A549 (cell line): ENCODE measurements at places on chromosomes 6 and 20. TPM values are rescaled to one million over a fixed set of nuclear protein-coding genes. Genes with fewer than 3 reads are reported as not detected.

GRCh38 chr6:146850238-146850896 lies 251.6 kb downstream of the ADGB start:
- no peak for DNase-seq

DNA sequence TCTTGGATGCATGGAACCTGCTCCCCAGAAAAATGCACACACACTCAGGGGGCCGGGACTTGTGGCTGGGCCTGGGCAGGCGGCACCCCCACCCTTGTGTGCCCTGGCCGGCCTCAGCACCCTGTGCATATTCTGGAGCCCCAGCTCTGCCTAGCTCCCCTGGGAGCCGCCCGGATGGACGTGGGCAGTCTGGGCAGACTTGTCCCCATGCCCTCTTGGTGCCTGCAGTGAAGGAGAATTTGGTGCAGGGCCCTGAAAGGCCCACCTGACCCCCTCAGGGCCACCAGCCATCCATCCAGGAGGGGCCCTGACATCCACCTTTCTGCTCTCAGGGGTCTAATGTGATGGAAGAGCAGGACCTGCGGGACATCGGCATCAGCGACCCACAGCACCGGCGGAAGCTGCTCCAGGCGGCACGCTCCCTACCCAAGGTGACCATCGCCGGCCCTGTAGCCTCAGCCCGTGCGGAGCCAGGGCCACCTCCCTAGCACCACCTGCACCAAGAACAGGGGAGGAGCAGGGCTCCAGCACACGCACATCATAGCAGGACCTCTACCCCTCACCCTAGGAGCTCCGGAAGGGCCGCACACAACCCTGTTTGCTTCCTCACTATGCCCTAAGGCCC lies 62.8 kb downstream of the TCP11 start:
- no peak for DNase-seq

LINC00237 gene
- polyA plus RNA-seq: not detected in 3 replicates

DNA sequence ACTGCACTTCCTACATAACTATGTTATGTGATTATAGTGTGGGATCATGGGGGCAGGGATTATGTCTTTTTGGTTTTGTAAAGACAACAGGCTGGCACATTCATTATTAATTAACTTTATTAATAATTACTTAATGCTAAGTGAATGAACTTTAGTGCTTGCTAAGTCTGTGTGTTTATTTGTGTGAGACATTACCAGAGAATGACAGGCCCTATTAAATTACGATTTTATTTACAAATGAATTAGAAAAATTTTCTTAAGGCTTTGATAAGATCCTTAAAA lies 100.9 kb downstream of the CD83 start:
- DNase-seq: no peak

DNA sequence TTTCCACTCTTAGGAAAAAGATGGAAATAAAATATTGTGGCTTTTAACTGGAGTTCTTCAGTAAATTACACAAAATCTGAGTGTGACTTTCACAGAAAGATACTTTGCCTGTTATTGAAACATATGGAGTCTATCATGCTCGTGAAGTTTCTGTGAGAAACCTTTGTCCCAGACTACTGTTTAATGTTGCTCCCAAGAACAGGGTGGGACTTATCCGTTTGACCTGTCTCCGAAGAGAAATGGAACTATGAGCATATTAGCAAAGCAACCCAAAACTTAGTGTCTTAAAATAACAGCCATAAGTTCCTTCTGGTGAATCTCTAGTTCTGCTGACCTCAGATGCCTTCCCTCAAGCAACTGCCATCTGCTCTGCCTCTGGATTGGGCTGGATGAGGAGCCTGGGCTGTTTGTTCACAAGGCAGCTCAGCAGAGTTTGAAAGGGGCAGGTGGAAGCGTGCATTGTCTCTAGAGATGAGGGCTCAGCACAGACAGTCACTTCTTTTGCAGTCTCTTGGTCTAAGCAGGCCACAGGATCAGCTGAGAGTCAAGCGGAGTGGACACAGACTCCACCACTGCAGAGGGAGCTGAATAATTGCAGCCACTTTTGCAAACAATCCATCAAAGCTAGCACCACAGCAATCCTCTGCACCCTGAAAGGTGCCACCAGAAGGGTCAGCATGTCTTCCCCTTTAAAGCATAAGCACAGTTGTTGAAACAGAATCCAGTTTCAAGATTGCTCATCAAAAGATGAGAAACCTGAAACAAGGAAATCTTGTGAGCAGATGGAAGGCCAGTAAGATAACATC lies 52.8 kb downstream of the MYB start:
- DNase-seq: no peak

GRCh38 chr20:1537731-1538058 lies 19.8 kb downstream of the SIRPD start:
- no peak for DNase-seq

- no peak for DNase-seq
These were observed 124.1 kb downstream of the SGK1 start for GRCh38 chr6:134193536-134194498.

DNA sequence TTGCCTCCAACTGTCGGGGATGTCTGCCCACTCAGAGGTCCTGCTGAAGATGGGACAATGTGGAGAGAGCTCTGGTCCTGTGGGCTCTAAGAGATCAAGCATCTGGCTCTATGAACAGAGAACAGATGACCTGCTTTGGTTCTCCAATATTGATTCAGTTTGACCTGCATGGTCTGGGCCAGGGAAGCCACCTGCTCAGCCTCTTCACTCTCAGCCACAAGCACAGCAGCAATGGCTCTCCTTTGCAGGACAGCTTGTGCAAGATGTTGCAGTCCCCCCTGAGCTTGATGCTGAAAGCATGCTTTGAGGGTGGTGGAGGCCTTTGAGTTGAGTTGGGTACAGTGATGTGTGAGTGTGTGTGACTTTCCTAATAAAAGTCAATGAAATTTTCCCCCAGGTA lies 18.6 kb upstream of the MCM3 start:
- no peak for DNase-seq

DNA sequence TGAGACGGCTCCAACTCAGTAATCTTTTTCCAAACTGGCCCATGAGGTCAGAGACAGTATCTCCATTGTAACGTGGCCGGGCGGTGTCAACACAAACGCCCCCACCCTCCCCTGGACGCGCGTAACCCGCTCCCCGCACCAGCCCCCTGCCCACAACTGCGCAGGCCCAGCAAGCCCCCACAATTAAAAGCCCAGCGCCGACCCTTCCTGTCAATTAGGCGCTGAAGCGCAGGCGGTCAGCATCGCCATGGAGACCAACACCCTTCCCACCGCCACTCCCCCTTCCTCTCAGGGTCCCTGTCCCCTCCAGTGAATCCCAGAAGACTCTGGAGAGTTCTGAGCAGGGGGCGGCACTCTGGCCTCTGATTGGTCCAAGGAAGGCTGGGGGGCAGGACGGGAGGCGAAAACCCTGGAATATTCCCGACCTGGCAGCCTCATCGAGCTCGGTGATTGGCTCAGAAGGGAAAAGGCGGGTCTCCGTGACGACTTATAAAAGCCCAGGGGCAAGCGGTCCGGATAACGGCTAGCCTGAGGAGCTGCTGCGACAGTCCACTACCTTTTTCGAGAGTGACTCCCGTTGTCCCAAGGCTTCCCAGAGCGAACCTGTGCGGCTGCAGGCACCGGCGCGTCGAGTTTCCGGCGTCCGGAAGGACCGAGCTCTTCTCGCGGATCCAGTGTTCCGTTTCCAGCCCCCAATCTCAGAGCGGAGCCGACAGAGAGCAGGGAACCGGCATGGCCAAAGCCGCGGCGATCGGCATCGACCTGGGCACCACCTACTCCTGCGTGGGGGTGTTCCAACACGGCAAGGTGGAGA lies at the start of the genes HSPA1A and HSPA1L:
Gene HSPA1A, plus strand, starts transcription at position 519 of the 814 bp plus-strand sequence. Its CDS starts 214 bp downstream, at position 733.
Gene HSPA1L, minus strand, starts transcription at position 259 of the 814 bp plus-strand sequence. CDS start 3,311 bp downstream, outside the sequence.
- DNase-seq: peak; percentile 97

CPXM1 gene
- not detected in 3 replicates for polyA plus RNA-seq

DNA sequence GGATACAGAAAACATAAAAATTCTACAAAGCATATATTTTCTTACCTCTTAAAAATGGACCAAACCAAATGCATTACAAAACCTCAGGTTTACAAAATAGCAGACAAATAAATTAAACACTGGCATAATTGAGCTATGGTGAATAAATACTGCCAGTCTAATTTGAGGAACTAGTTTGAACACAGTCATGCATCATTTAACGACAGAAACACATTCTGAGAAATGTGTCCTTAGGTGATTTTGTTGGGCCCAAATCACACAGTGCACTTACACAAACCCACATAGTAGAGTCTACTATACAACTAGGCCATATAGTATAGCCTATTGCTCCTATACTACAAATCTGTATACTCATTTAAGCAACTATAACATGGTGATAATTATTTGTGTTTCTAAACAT lies 215.6 kb downstream of the FOXC1 start:
- no peak for DNase-seq

DNA sequence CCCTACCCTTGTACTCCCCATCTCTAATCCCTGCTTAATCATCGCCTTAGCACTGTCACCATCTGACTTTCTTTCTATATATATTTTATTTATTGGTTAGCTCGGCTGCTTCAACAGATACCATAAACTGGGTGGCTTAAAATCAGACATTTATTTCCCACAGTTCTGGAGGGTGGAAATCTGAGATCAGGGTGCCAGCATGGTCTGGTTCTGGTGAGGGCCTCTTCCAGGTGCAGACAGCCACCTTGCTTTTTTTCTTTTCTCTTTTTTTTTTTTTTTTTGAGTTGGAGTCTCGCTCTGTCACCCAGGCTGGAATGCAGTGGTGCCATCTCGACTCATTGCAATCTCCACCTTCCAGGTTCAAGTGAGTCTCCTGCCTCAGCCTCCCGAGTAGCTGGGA lies 127.5 kb upstream of the ESR1 start:
- DNase-seq: no peak

DNA sequence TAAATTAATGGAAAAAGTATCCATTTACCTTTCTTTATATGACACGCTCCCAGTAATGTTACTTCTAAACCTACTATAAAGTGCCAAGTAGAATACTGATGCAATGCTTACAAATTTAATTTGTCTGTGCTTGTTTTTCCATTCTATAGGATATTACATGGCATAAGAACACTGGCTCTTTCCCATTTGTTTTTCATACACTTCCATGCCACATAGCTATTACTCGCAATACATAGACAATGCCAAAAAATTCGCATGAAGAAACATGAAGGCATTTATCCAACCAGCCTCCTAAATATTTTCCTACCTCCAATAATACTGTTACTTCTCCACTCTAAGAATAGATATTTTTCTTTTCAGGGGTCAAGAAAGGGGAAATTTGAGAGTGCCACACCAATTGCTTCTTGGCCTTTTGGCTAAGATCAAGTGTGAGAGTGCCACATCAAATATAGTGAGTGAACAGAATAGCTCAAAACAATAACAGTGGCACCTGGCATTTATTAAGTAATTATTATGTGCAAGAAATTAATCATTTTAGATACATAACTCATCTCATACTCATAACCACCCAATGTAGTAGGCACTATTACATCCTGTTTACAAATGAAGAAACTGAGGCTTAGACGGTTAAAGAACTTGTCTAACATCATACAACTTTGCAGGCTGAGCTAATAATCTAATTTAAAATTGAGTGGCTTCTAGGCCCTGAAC lies 845 bp upstream of the DST start:
- no peak for DNase-seq

DNA sequence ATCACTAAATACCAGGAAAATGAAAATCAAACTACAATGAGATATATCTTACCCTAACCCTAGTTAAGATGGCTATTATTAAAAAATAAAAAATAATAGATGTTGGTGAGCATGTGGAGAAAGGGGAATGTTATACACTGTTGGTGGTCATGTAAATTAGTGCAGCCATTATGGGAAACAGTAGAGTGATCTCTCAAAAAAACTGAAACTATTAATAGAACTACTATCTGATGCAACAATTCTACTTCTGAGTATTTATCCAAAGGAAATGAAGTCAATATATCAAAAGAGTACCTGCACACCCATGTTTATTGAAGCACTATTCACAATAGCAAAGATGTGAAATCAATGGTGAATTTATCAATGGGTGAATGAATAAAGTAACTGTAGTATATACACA lies 48.6 kb downstream of the HLA-A start:
- no peak for DNase-seq

- DNase-seq: peak; percentile 0
These were observed 107.8 kb downstream of the RNGTT start for GRCh38 chr6:88855541-88856147.

GRCh38 chr6:34414999-34415858 lies 10.6 kb downstream of the RPS10 start:
- peak; percentile 76 for DNase-seq

DNA sequence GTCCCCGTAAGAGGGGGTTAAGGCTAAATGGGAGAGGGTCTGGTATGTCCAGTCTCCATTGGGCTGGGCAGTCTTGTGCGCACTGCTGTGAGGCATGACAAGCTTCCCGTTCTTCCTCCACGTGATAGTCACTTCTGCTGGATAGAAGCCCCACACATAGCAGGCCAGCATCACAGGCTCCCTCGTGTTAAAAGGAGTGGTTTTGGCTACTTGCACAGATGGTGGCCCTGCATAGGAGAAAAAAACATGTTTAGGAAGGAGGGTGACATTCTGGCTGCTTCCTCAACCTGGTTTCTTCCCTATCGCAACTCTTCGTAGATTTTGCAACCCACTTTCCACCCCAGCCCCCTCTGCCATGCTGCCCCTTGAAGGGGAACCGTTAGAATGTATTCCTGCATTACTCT lies 3.6 kb downstream of the HLA-DMB start:
- DNase-seq: no peak

GRCh38 chr6:80197986-80198385 lies 91.5 kb downstream of the BCKDHB start:
- DNase-seq: no peak

MTFR2 gene
- 11.3 to 11.8 TPM (median 11.6 TPM) in 3 replicates for polyA plus RNA-seq

DNA sequence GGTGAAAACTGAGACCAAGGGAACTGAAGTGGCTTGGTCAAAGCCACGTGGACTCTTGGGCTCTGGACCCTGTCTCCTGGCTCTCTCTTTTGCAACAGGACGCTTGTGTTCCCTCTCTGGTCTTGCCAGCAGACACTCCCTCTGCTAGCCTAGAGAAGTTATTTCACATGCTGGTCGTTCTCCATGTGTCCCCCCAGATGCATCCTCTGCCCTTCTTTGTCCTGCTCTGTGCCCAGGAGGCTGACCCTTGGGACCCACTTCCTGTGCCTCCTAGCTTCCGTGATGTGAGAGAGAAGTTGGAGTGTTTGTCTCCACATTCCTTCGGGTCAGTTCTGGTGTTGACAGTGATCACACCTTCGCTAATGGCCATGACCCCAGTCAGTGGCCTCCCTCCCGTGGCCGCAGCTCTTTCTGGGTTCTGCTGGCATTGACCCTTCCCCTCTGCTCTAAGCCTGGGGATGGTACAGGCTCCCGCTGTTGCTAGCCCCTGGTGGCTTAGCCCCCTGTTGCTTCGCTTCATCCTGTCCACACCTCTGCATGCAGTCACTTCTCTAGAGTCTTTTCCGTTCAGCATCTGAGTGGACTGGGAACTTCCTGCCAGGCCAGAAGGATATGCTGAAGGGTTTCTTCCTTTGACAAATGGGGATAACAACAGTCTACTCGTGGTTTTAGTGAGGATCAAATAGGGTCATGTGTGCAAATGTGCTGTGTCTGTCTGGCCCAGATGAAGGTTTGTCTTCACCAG lies 70.1 kb upstream of the BMP2 start:
- DNase-seq: no peak

DNA sequence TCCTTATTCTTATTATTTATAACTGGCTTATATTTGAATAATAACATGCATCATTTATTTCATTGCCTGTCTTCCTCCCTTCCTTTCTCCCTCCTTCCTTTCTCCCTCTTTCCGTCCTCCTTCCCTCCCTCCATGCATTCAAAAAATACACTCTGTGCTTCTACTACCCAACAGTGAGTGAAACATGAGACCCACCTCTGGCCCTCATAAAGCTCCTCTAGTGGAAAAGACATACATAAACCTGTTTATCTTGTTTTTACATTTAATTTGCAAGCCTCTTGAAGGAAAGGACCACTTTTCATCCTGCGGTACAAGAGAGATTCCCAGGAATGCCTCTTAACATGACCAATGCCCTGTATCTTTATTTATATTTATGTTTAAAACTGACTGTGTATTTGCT lies 21.8 kb upstream of the ISM1 start:
- DNase-seq: no peak

- no peak for DNase-seq
These were observed 70.1 kb upstream of the TENT5A start for GRCh38 chr6:81822568-81822967.
